ENCODE measurements at places on chromosomes 16 and 17.

- DNase-seq, result no peak
Observed at GRCh38 chr17:73641826-73642600, 2.2 kb downstream of the SDK2 start.

DNA sequence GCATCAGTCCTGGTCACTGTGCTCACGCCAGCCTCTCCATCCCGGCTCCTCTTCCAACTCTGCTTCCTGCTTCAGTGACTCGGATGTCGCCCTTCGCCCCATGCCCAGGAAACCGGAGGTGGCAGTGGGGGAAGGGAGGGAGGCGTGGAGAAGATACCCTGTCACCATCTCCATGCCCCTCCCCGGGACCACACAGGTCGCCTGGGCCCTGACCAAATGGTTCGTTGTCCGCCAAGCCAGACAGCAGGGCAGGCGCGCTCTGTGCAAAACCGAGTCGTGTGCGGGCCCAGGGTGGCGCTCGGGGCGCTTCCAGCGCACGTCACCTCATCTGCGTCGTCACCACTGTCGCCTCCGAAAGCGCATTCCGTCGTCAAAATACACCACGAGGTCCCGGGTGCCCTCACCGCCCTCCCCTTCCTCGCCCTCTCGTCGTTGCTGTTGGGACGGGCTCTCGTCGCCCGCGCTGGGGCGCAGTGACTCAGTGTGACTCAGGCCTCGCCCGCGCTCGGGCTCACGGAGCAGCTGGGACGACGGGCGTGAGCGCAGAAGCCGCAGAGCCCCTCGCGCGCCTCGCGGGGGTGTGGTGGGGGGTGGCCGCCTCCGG, 39.2 kb downstream of the ZNF778 start:
- DNase-seq, result peak; percentile 63

DNA sequence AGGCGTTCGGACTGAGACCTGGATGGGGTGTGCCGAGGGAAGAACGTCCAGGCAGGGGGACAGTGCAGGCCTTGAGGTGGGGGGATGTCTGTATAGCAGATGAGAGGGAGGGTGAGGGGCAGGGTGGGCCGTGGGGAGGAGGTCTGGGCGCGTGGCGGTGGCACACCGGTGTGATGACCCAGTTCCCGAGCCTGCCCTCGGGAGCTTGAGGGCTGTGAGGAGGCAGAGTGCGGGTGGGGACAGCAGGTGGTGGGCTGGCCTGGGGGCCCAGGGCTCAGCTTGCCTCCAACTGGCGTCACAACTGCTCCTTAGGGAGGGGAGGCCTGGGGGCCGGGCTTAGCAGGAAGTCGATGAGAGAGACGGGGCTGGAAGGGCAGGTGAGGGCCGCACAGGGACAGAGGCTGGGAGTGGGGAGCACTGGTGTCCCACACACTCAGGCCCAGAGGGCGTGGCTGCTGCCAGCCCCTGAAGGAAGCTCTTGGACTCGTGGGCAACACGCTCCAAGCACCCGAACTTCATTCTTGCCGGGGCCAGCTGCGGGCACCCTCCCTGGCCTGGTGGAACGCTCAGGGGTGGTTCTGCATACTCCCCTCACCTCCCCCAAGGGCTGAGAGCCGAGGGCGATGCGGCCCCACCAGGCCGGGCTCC, 6.5 kb downstream of the CACNA1H start:
- no peak for DNase-seq

DNA sequence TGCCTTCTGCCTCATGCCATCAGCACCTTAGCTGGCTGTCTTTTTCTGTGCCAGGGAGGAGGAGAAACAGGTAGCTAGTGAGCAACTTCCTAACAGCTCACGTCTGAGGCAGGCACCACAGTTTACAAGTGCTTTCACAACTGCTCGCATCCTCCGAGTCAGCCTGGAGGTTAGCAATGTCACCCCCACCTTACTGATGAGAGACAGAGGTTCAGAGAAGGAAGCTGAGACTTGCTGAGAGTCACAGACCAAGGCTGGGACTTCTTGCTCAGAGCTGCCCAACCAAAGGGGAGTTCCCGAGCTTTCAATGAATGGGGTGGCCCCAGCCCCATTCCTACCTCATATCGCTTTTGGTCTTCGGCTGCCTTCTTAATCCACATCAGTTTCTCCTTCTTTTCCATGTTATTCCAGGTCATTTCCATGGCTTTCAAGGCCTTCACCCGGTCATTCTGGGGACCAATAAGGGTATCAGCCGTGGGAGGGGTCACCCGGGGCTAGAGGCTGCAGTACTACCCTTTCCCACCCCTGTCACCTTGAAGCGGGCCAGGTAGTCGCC, 9.6 kb downstream of the UBTF start:
- no peak for DNase-seq

DNA sequence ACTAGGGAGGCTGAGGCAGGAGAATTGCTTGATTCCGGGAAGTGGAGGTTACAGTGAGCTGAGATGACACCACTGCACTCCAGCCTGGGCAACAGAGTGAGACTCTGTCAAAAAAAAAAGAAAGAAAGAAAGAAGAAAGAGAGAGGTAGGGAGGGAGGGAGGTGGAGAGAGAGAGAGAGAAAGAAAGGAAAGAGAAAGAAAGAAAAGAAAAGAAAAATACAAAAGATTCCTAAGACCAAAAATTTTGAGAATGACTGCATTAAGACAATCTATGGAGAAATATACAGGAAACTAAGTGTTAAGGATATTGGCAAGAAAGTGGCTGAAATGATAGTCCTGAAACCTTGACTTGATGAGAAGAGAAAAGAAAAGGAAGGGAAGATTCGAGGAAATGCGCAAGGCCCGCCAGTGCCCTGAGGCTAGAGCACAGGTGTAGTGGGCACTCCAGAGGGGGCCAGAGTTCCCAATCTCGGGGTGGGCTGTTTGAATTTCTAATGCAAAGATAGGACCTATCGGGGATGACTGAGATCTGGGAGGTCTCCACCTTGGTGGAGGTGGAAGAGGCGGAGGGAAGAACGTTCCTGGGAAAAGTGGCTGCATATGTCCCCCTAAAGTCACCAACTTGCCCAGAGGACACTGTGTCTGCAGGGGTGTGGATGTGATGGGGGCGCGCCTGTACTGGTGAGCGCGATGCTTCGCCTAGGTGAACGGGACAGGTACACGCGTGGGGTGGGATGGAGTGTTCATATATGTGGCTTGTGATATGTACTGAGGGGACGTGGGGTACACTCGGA, 654 bp upstream of the SCNN1B start:
- DNase-seq, result no peak

DNA sequence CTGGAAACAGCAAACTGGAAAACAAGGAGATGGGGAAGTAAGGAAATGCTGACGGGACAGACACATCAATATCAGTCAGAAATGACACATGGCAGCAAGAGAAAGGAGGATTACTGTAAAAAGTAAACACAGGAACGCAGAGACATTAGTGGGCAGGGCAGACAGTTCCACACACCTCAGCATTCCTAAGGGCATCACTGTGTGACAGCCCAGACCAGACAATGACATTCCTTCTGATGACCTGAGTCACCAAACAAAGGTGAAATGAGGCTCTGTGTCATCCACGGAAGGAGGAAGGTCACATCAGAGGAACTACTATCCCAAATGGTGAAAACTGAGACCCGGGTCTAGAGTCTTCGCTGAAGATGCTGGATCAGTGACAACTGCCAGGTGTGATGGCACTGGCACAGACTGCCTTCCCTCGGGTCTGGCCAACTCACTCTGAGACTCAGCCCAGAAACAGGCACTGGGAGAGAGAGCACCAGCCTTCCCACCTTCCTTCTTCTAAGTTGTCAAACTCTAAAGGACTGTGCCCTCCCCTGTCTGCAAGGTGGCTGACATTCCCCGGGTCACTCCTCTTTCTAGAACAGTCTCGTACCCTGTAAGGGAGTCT, 36.7 kb downstream of the TK2 start:
- no peak for DNase-seq

DNA sequence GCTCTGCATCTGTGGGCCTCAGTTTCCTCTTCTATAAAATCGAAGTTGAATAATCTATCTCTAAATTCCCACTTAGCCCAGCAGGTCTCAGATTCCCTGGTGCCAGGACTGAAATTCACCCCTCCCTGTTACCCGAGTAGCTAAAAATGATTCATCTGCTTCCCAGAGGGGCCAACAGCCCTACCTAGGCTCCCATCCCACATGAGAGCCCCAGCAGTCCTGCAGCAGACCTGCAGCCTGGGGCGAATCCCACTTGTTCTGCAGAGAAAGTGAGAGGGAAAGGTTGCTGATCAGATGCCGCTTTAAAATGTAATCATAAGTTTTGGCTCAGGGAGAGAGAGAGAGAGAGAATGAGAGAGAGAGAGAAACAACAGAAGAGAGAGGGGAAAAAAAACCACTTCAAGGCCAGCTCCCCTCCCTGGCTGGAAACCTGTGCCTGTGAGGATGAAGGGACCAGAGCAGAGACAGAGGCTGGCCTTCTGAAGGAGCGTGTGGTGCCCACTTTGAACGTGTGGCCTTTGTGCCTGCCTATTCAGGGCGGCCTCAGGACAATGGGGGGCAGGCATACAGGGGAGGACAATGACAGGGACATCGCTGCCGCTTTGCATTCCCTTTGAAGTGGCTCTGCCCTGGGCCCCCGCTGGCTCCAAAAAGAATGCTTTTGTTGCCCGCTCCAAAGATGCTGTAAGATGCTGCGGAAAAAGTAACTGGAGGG, 85.2 kb upstream of the NKD1 start:
- no peak for DNase-seq

GRCh38 chr16:50121721-50122445, 31.2 kb upstream of the TENT4B start:
- no peak for DNase-seq

GRCh38 chr16:83266848-83267553, 540.8 kb upstream of the HSBP1 start:
- no peak for DNase-seq

- no peak for DNase-seq
Observed at GRCh38 chr17:1896243-1897104, 66.7 kb downstream of the RPA1 start.

- DNase-seq, result no peak
Observed at GRCh38 chr17:45116434-45117016, 15.8 kb downstream of the PLCD3 start.

DNA sequence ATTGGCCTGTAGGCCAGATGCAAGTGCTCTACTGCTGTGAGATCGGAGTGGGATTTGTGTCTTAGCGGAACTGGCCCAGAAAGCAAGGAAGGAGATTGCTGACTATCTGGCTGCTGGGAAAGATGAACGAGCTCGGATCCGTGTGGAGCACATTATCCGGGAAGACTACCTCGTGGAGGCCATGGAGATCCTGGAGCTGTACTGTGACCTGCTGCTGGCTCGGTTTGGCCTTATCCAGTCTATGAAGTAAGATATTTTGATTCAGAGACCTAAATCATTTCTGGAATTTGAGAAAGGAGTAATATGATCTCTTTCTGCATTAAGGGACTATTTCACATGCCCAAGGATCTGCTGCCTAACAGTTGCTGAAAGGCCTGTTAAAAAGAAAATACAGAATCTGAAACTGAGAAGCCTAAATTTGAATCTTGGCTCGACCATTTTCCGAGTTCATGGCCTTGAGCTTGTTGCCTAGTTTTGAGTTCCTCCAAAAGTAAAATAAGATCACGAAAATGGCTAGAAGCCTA, 21.1 kb downstream of the IST1 start:
- DNase-seq, result no peak

GRCh38 chr16:72835086-72835485, 212.8 kb downstream of the ZFHX3 start:
- no peak for DNase-seq

GRCh38 chr16:11310997-11311561, 29.9 kb upstream of the PRM1 start:
- no peak for DNase-seq

GRCh38 chr16:72480911-72481310, 309.0 kb upstream of the PMFBP1 start:
- DNase-seq, result no peak

- no peak for DNase-seq
Observed at GRCh38 chr17:78723957-78724356, 58.1 kb downstream of the CYTH1 start.

- DNase-seq, result no peak
Observed at GRCh38 chr16:48365025-48365600, 20.1 kb downstream of the SIAH1 start.

DNA sequence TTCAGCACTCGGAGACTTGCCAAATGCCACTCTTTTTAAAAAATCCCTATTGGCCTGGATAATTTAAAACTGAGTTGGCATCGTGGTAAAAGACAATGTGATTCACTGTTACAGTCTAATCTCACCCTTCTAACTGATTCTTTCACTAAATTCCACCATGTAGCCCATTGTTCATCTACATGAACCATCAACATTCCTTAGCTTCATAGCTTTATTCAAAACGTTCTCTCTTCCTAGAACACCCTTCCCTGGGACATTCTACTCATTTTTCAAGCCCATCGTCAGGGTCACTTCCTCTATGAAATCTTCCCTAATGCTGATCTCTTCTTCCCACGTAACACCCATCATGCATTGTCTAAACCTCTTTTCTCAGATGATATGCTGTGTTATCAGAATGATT, 15.7 kb upstream of the SHISA9 start:
- DNase-seq, result no peak

- no peak for DNase-seq
Observed at GRCh38 chr17:48816438-48816773, 623 bp downstream of the TTLL6 start.

DNA sequence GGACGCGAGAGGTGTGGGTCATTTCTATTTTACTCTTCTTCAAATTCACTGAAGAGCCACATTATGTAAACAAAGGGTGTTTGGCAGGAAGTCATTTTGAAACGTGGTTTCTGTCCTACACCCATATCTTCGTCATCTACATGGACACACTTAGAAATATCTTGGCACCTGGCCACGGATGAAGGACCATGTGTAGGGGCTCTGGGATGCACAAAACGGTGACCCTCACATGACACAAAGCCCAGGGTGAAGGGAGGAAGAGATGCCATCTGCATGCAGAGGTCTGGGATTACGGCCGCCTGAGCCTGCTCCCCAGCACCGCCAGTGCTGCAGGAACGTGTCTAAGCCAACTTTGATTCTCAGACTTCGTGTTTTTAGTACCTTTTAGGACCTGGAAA, 130.2 kb upstream of the CHMP6 start:
- DNase-seq, result no peak

DNA sequence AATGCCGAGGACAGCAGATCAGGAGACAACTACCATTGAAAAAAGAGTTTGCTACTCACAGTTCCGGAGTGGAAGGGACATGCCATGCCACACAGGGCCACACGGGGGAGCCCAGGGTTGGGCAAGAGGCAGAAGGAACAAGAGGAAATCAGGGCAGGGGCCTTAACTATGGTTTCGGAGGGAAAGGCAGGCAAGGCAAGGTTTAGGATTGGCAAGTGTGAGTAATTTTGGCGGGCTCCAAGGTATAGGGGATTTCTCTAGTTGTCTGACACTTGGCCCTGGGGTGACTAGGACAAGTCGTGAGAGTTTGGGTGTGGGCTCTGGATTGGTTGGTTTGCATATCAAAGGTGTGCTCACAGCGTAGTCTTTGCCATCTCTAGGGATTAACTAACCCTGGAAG, 27.0 kb upstream of the NTN1 start:
- DNase-seq, result peak; percentile 67

DNA sequence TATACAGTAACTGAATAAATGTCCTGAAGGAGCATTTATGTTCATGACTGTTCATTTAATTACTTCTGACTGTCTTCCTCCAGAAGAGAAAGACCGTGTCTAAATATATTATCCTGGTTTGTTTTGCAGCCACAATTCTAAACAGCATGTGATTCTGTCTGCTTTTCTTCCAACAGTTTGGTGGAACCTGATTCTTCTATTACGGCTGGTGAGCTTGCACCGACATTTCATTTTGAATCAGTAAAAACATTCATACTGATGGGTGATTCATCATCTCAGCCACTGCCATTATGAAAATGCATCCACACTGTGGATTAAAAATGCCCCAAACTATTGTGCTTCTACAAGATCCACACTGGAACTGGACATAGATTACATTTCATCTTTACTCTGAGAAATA, 16.9 kb downstream of the KNOP1 start:
- no peak for DNase-seq

Measured in activated CD4-positive, alpha-beta T cell treated with anti-CD3 and anti-CD28 coated beads for 24 hours (primary cell).